Kidney capillary endothelial cell (primary cell): ENCODE measurements at places on chromosomes 1 and 21.

- no peak for DNase-seq
Measured at GRCh38 chr1:61186753-61187152, 104.4 kb downstream of the NFIA start.

- DNase-seq: no peak
Measured at GRCh38 chr21:14833241-14833640, 231.6 kb downstream of the NRIP1 start.

- no peak for DNase-seq
Measured at GRCh38 chr1:40350391-40350790, 23.1 kb upstream of the SMAP2 start.

GRCh38 chr21:37030864-37031263, 24.4 kb downstream of the RIPPLY3 start:
- DNase-seq: no peak

GRCh38 chr1:6048179-6048867, 2.6 kb downstream of the KCNAB2 start:
- DNase-seq: no peak

GRCh38 chr1:95067568-95067967, 5.2 kb downstream of the ALG14 start:
- DNase-seq: no peak

DNA sequence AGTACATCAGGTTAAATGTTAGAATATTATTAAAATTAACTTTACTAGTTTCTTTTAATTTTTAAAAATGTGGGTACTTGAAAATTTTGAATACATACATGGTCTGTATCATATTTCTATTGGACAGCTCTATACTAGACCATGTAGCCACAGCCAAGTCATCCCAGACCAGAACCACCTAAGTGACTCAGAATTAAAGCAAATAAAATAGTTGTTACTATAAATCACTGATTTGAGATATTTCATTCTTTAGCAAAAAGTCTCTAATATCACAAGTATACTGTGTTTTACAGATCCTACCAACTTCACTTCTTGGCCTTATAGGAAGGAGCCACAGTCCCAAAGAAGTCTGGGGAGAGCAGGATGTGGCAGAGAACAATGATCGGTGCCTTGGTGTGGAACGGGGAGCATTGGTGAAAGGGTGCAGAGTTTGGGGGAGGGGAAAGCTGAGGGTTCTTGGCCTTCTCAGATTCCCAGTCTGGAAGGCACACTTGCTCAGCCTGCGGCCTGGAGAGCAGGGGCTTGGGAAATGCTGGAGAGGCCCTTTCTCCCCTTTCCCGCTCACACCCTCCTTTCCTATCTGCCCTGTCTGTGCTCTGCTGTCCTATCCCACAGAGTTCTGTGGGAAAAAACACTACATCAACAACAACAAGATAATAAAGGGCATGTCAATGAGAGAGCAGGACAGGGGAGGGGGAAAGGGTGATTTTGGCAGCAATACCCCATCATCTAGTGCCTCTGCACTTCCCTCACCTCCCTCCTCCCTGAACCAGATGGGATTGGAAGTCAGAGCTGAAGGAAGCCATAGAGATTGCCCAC, 122.1 kb downstream of the NGF start:
- no peak for DNase-seq

- DNase-seq: no peak
Measured at GRCh38 chr21:33801424-33802405, 113.9 kb downstream of the ATP5PO start.

DNA sequence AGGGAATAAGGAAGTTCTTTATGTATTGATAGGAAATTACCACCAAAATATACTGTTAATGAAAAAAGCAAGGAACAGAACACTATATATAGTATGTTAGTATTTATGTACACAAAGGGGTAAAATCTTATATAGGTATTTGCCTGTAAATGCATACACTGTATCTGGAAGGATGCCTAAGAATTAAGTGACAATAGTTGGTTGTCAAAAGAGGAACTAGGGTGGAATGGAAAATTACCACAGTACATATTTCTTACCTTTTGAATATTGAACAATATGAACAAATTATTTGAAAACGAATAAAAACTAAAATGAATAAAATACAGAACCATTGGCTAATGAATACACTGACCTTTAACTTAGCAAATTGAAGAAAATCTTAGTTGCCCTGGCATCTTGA, 13.6 kb downstream of the ARPC5 start:
- no peak for DNase-seq

DNA sequence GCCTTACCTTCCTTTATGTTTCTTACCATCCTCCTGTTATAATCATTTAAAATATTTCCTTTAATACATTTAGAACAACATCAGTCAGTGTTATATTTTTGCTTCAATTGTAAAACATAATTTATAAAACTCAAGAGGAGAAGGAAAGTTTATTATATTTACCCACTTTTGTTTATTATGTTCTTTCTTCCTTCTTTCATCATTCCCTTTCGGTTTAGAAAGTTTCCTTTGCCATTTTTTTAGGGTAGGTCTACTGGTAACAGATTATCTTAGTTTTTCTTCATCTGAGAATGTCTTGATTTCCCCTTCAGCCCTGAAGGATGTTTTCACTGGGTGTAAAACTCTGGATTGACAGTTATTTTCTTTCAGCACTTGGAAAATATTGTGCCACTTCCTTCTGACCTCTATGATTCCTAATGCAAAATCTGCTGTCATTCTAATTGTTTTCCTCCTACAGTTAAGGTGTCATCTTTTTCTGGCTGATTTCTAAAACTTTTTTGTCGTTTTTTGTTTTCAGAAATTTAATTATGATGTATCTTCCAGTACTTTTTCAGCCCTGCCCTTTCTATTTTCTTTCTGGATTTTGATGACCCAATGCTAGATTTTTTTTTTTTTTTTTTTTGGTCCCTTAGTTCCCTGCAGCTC, 25.0 kb downstream of the PTPN22 start:
- no peak for DNase-seq

GRCh38 chr1:6638226-6638625, 13.6 kb downstream of the THAP3 start:
- no peak for DNase-seq

DNA sequence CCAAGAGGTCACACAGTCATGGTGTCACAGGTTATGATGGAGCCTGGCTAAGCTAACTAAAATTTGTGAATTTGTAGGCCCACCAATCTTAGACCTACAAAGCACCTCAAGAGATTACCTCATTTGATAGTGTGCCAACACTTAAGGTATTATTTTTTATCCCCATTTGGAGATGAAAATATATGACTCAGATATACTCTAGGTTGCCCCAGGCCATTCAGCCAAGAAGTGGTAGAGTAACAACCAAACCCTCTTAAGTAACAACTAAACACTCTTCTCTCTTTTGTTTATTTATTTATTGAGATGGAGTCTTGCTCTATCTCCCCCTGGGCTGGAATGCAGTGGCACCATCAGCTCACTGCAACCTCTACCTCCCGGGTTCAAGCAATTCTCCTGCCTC, 14.3 kb downstream of the NPL start:
- DNase-seq: no peak

GRCh38 chr1:97680894-97681293, 239.9 kb downstream of the DPYD start:
- DNase-seq: no peak

DNA sequence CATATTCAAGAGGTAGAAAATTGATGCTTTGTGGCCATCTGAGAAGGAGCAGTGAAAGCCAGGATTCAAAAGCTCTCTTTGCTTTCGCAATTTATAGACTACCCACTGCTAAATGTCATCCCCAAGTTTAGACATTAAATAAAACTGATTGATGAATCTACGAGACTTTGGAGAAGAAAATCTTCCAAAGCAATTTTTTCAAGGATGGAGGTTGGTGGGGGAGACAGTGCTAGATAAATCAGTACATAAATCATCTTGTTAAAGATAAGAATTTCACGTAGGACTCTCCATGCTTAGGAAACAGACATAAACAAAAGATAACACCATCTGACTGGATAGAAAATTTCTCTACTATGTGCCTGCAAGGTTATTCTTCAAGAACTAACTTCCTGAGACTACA, 147.6 kb upstream of the TIAM1 start:
- no peak for DNase-seq

- no peak for DNase-seq
Measured at GRCh38 chr1:244060686-244061085, 9.6 kb downstream of the ZBTB18 start.

- no peak for DNase-seq
Measured at GRCh38 chr1:28902738-28903137, 11.6 kb upstream of the EPB41 start.

DNA sequence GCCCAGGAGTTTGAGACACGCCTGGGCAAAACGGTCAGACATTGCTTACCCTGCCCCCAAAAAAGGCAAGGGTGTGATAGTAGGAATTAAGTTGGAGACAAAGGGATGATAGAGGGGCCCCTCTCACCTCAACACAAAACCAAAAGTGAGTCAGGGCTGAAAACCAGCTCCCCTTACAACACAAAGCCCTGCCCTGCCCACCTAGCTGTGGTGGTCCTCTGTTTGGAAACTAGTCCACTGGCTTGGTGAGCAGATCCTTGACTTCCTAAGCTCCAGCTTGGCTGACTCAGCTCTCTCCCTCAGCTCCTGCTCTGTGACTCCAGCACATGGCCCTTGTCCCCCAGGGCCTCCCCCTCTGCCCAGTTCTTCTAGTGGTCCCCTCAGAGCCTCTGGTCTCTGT, 603.8 kb downstream of the PTPRC start:
- DNase-seq: no peak

- no peak for DNase-seq
Measured at GRCh38 chr21:30251781-30252180, 31.0 kb downstream of the KRTAP24-1 start.

GRCh38 chr1:161733526-161733925, 12.2 kb downstream of the FCRLB start:
- peak; percentile 94 for DNase-seq

GRCh38 chr1:927234-927633, 3.5 kb downstream of the SAMD11 start:
- DNase-seq: no peak

GRCh38 chr1:4584449-4584848, 70.0 kb upstream of the AJAP1 start:
- no peak for DNase-seq

DNA sequence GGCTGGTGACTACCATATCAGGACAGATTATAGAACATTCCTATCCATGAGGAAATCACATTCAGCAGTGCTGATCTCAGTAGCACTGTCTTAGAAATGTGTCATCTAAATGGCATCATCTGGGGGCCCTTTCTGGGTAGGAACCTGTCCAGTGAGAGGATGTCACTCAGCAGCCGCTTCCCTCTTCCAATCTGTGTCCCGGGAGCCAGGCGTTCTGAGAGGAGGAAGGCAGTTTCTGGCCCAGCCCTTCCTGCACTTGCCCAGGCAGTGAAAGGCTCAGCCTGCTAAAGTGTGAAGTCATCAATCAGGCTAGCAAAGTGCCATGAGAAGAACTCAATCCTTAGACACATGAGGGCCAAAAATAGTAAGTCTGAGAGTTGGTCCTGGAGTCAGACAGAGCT, 25.6 kb downstream of the RAB4A start:
- peak; percentile 30 for DNase-seq

DNA sequence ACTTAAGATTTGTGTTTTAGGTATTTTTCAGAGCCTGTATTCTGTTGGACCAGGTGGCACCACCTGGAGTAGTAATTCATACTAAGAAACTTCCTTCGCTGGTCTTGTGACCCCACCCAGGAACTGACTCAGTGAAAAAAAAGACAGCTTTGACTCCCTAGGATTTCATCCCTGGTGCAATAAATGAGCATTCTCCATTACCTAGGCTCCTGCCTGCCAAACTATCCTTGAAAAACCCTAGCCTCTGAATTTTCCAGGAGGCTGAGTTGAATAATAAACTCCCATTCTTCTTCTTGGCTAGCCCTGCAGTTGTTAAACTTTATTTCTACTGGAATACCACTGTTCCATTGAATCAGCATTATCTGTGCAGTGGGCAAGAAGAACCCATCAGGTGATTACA, 10.6 kb upstream of the RGS18 start:
- DNase-seq: no peak

- DNase-seq: no peak
Measured at GRCh38 chr1:74057719-74058118, 140.3 kb downstream of the LRRIQ3 start.

DNA sequence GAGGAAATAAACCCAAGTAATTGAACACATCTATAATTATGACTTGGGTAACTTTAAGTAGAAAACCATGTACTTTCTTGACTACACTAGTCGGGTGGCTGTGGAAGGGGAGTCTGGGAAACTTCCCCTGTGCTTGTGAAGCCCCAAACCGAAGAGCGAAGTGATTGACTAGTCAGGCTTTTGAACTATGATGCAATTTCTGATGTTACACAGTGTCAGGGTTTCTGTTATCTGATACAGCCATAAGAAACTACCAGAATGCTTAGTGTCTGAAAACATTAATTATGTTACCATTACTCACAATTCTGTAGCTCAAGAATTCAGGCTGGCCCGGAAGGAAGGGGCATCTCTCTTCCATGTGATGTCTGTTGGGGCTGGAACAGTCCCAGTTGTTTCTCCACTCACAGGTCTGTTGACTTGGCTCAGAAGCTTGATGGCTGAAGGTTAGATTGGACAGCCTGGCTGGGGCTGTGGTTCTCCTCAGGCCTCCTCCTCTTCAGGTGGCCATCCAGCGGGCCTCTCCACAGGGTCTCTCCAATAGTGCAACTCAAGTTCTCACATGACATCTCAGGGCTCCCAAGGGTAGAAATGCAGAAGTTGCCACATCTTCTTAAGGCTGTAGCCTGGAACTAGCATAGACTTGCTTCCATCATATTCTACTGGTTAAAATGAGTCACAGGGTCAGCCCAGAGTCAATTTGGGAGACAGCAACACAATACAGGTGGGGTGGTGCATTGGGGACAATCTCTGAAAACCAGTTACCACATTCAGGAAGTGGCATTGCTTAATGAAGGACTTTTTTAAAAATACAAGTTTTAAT, 8.3 kb upstream of the C8B start:
- DNase-seq: no peak

DNA sequence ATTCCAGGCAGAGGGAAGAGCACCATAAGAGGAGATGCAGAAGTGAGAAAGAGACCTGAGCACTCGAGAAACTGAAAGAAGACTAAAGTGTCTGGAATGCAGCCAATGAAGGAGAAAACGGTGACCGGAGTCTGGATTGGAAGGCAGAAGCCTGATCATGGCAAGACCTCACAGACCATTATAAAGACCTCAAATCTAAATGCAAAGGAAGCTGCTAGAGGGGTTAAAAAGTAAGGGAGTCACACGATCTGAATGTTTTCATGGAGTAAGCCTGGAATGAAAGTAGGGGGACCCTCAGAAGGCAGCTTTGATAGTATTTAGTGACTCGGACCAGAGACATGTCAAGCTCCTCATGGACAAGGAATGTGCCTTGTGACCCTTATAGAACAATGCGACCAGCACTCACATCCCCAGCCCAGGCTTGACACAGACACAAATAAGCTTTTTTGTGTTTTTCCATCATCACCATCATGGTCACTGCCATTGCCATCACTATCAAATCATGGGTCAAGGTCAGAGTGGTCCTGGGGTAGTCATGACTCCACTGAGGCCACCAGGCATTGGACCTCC, 183.6 kb downstream of the SEC16B start:
- no peak for DNase-seq

- no peak for DNase-seq
Measured at GRCh38 chr1:160367516-160367900, 637 bp downstream of the NHLH1 start.
